ENCODE measurements at places on chromosomes 7 and 10. TPM values are rescaled to one million over a fixed set of nuclear protein-coding genes. Genes with fewer than 3 reads are reported as not detected.
A peak's percentile ranks its signal among the peaks of the same experiment; 100 is the strongest.

The COBL gene
- 84.5 TPM for total RNA-seq

The TWNK gene
- total RNA-seq = 8.2 TPM

The FGF8 gene
- not detected for total RNA-seq

The PRSS2 gene
- not detected for total RNA-seq

The ANKRD22 gene
- not detected for total RNA-seq

The FAM221A gene
- total RNA-seq = 2.8 TPM

The EFCAB10 gene
- total RNA-seq = not detected

The ANKRD16 gene
- total RNA-seq = 2.9 TPM

The SH3PXD2A gene
- 16.8 TPM for total RNA-seq

The UCN3 gene
- not detected for total RNA-seq

The PRPF18 gene
- 34.5 TPM for total RNA-seq

The CH25H gene
- 1.1 TPM for total RNA-seq

GRCh38 chr7:129950191-129950932, 2.4 kb downstream of the UBE2H start:
- no peak for DNase-seq

- peak; percentile 90 for DNase-seq
These were observed 7.6 kb downstream of the FAM53B start for GRCh38 chr10:124736491-124737136.

- DNase-seq = peak; percentile 60
These were observed 270.7 kb downstream of the ZNF33B start for GRCh38 chr10:42367532-42368230.

DNA sequence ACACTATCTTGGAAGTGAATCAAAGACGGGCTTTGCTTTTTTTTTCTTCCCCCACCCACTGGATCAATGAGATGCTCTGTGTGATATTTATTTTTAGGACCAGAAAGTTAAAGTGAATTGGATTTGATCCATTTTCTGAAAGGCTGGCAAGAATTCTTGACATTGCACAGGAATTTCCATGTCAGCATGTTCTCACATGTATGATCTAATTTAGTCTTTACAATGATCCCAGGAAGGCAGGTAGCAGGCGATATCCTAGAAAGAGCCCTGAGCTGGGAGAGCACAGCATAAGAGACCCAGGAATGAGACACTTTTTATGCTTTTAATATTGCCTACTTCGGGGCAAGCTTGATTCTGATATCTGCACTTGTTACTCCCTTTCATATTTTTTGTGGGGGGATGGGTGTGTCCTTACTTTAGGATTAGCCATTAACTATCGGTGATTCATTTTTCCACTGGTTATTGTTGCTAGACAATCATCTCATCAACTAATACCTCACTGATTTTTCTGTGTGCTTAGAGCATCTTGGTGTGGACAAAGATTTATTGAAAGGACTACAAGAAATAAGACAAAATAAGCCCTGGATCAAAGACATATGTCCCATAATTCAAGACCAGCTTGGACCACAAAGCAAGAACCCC, 58.1 kb downstream of the NRP1 start:
- no peak for DNase-seq

DNA sequence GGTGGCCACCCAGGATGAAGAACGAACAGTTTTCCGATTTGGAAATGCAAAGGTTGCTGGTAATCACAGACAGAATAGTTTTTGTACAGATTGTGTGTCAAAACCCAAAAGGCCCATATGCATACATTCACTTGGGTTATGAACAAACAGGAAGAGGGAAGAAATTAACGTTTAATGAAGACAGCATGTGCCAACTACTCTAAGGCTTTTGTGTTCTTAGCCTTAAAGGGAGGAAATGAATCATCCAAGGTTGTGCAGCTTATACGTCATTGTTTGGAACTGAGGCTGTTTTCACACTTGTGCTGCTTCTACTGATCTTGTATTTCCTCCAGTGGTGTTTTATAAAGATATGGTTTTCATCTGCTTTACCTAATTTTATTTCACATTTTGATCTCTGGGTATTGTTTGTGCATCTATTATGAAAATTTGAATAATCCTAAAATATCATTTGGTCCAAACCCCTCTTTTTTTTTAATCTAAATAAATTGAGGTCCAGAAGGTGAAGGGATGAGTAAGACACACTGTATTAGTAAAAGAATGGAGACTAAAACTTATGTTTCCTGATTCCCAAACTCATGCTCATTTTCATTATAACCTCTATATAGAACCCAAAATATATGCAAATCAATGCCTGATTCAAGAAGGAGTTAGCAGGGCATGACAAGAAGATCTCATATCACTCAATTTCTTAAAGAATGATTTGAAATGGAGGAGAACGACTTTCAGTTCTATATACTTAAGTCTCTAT, 373.1 kb downstream of the THSD7A start:
- DNase-seq = no peak

DNA sequence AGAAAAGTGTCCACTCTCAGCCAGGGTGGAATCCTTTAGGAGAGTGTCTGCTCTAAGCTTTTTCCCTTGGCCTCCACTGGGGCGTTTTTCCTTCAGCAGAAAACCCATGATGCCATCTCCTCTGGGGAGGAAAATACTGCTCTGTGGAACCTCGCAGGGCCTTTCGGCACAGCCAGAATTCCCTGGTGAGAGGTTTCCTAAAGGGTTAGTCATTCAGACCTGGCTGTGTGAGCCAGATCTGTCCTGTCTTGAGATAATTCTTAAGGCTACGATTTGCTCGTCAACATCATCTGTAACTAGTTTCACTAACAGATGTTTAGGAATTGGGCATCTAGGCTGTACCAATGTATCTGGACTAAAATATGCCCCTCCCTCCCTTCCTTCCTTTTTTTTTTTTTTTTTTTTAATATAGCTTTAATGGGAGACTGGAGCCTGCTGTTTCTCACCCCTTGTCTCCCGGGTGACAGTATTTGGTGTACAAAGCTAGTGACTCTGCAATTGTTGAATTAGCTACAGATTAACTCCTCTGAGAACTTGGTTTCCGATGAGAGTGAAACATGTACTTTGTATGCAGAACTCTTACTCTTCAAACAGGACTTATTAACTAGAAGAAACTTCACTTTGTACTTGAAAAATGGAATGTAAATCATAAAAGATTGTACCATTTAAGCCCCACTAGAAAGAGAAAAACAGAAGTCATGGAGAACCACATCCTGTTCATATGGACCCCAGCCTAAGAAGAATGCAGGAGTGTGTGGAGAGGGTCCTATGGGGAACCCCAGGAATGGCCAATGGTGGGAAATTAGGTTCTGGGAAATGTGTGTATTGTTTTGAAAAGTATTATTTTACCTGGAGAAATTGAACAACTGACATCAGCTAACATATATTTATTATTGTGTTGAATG, 230.9 kb downstream of the CAMK1D start:
- DNase-seq = no peak

DNA sequence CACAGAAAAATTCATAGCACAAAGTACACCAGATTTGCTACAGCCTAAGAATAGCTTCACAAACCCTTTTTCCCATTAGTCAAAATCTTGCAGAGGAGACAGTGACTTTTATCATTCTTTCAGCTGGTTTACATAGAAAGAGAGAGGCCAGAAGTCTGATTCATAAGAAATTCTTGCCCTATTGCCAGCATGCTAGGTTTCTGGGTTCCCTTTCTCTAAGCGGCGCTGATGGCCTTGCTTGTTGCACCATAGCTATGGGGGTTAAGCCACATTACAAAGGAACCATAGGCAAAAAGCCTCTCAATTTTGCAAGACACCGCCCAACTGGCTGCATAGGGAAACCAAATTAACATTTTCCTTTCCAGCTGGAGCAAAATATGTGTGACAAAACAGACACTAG, 87.4 kb downstream of the ZNF467 start:
- DNase-seq = no peak

DNA sequence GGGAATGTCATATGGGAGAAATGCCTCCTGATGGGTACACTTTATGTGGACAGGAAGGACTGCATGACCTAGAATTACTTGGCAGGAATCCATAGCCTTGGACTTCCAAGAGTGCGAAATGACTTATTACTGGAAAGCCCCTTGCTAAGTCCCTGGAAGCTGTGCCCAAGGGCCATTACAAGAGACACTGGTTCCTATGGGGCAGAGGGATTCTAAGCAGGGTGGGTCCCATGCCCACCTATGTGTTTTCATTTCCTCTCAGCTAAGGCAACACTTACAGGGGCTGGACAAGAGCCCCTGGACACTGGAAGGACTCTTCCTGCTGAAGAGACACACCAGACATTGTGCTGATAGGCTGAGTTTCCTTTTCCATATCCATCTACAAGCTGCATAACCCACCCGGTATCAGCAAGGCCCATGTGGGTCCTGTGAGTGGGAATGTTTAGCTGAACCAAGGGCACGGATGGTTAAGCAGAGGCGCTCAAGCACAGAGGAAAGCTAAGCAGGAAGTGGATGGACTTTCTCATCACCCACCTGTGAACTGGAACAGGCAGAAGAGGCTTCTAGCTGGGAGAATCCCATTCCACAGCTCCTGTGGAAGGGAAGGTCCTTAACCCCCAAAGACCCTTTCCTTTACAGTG, 56.2 kb downstream of the XPNPEP1 start:
- DNase-seq = no peak

GRCh38 chr7:70027867-70028266, 429.6 kb downstream of the AUTS2 start:
- DNase-seq = no peak

DNA sequence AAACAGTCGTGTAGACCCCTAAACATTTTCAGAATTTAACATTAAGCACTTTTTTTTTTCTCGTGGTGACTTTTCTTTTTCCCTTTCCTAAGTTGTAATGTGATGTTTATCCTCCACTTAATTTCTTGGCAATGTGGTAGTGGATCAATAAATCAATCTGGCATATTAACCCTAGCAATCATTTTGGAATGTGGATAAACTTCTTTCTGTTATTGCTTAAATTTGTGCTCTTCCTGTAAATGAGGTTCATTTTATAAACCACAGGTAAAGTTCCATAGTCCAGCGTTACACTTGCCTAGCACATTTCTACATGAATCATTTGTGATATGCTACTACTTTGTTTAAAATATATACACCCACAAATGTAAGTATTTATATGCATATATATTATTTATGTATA, 247.4 kb upstream of the ETV1 start:
- DNase-seq = no peak

DNA sequence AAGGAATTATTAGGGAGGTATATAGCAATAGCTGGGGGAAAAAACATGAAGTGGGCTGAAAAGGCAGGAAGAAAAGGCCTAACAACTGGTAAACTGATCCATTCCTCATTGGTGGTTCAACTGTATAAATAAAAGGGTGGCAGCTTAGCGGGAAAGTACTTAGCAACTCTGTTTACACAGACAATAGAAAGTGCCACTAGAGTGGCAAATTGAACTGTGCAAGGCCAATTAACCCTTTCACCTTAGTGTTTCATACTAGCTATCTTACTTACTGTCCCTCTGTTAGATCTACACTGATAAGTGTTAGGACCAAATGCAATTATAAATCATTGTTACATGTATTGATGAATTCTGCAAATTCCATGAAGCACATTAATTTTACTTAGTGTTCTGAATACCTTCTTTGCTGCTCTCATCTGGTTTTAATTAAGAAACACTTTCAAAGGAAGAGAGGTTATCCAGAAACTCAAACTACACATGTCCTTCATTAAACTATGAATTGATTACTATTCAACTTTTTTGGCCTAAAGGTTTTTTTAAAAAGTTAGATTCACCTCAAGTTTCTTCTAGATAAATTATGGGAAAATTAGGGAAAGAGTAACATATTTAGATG, 28.0 kb downstream of the DNAJC1 start:
- DNase-seq = no peak

GRCh38 chr7:12137283-12137682, 73.8 kb upstream of the TMEM106B start:
- no peak for DNase-seq

- no peak for DNase-seq
These were observed 137.7 kb upstream of the POM121L12 start for GRCh38 chr7:52897713-52898112.

DNA sequence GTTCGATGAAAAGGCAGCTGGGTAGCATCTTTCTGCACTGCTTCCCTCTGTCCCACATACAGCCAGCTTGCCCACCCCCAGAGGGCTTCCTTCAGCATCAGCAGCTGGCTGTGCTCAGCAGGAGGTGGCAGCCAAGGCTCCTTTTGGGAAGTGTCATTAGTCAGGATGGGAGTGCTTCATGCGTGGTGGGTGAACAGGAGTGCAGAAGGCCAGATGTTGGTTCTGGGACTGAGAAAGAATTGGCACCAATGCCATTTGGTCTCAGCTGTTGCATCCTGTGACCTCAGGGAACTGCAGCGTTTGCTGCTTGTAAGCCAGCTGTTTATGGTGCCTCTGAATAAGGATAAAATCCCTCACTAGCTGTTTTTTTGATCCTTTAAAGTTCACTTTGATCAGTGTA, 131.1 kb upstream of the SORCS3 start:
- DNase-seq = no peak

- peak; percentile 35 for DNase-seq
These were observed 76.2 kb downstream of the VIPR2 start for GRCh38 chr7:159068488-159068811.

GRCh38 chr7:46089281-46089680, 168.2 kb upstream of the IGFBP3 start:
- no peak for DNase-seq

DNA sequence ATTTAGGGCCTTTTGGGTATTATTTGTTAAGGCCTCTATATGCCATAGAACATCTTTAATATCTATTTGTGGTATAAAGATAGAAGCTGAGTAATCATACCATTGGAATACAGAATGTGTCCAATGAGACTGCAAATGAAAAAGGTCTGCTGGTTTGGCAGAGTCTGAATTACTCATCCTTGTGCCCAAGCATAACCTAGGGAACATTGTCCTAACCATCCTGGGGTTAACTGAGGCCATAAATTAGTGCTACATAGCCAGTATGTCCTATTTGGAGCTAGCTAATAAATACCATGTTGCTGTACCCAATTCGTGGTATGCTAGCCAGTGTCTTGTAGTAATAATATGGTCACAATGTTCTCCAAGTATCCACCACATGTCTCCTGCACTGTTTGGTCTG, 117.1 kb downstream of the ANKRD26 start:
- no peak for DNase-seq

DNA sequence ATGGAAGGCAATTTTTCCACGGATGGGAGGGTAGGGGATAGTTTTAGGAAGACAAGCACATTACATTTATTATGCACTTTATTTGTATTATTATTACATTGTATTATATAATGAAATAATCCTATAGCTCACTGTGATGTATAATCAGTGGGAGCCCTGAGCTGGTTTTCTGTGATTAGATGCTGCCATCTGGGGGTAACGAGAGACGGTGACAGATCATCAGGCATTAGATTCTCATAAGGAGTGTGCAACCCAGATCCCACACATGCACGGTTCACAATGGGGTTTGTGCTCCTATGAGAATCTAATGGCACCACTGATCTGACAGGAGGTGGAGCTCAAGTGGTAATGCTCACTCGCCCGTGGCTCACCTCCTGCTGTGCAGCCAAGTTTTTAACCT, 103.9 kb upstream of the STK17A start:
- no peak for DNase-seq

DNA sequence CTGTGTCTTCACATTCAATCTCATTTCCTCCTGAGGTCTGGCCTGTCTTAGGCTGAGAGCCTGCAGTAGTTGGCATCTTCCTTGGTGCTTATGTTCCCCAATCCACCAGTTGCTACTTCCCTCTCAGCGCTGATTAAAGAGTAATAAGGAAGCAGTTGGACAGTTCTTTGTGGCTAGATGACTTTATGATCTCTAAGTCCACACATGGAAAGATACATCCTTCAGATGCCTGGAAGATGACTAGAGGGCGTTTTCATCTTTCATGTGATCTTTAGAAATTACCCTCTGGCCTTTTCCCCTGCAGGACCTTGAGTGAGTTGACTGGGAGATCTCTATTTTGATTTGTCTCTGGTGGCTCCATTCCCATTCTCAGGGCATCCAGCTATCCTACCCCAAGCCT, 204.5 kb downstream of the GRM3 start:
- no peak for DNase-seq
